ENCODE measurements at places on chromosomes 3 and 15. TPM values are rescaled to one million over a fixed set of nuclear protein-coding genes. Genes with fewer than 3 reads are reported as not detected.

The CERS3 gene
- polyA plus RNA-seq: 0.02 TPM

The PLCB2 gene
- 8.6 TPM for polyA plus RNA-seq

The DIS3L gene
- polyA plus RNA-seq: 19.6 TPM

The ZMYND10 gene
- 0.50 TPM for polyA plus RNA-seq

The CCDC12 gene
- 66.7 TPM for polyA plus RNA-seq

The TEX9 gene
- 4.5 TPM for polyA plus RNA-seq

The CFAP161 gene
- polyA plus RNA-seq: 0.15 TPM

The GNAT1 gene
- not detected for polyA plus RNA-seq

The MUC20 gene
- 5.3 TPM for polyA plus RNA-seq

The RARB gene
- polyA plus RNA-seq: 7.4 TPM

The GALNT15 gene
- 28.5 TPM for polyA plus RNA-seq

DNA sequence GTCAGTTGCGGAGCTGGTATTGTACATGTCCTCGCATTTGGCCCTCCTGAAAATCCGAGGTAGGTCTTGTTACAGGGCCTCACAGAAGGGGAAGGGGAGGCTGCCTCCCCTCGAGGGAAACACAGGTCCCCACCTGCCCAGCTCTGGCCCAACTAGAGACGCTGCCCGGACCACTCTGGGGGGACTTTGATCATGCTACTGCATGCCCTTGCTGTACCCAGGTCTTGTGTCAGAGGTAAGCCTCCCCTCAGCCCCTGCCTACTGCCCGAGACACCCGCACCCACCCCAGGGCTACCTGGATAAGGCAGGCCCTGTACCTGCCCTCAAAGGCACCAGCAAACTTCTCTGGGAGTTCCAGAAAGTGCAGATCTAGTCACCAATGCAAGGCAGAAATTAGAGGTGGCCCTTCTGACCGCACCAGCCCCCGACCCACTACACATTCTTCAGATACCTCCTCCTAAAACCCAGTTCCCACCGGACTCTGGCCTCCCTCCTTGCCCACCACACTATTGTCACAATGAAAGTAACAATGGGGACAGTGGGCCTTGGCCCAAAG, 981 bp upstream of the SCAP start:
- no peak for DNase-seq

GRCh38 chr15:62809115-62809967, 233.2 kb upstream of the TPM1 start:
- DNase-seq: no peak

DNA sequence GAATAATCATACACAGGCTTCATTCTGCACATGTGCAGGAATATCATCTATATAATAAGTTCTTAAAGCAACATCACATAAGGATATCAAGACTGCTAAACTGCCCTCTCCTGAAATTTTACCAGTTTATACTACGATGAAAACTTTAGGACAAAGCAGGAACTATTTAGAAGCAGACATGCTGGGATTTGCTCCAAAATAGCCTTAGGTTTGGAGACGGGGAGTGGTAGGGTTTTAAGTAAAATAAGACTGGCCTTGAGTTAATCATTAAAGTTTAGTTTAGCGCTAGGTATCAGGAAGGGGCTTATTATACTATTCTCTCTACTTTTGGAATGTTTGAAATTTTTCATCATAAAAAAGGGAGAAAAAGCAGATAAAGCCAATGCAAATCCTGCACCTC, 115.8 kb downstream of the SRGAP3 start:
- no peak for DNase-seq

DNA sequence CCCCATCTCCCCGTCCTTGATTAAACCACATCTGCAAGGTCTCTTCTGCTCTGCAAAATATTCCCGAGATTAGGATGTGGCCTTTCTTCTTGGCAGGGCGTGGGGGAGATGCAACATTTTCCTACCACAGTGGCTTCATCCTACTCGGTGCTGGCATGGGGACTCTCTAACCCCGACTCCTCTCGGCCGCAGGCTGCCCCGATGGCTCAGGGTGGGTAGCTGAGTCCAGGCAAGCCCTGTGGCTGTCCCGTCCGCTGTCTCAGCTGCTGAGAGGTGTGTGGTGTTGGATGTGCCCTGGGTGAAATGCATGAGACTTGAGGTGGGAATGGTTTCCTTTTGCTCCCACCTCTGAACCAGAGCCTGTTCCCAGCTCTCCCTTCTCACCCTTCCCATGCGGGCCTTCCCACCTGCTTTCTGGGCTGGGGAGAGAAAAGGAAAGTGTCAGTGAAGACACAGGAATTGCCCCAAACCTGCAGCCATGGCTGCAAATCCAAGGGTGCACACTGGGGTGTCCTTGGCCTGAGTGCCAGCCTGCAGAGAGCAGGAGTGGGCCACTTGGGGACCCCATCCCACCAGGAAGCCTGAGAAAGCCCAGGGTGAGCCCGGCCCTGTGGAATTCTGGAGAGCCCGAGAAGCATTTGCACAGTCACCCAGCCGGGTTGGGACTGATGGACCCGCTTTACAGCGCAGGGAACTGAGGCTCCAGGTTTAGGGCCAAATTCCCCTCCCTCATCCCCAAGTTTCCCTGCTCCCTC, 115.0 kb downstream of the FBLN2 start:
- DNase-seq: no peak

DNA sequence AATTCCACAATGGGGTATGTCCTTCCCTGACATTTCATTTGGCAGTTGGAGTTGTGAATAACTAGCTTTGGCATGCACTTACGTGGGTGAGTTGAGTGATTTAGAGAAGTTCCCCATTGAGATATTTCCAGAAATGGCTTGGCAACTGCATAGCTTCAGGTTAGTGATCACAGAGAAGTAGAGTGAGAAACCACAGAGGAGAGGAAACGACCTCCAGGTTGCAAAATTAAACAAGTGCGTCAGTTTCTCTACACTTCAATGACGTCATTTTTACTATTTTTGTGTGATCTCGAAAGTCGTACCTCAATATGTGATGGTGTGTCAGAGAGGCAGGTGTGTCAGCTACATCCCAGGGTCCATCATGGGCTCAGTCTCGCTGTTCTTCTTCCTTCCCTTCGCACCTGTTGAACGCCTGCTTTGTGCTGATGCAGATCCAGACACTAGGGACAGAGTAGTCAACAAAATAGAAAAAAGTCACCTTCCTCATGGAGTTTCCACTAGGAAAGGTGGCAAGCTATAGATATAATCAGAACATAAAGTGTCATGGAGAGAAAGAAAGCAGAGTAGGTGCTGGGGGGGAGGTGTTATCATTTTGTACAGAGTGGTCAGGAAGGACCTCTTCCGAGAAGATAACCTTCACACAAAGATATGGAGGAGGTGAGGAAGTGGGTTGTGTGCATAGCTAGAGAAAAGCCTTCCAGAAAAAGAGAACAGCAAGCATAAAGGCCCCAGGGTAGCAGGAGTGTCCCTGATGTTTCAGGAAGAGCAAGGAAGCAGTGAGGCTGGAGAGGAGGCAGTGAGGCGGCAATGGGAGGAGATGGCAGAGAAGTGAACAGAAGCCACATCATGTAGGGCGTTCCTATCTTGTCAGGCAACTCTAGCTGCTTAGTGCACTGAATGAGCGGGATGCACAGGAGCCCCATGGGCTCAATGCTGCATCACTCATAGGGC, 75.6 kb downstream of the MCTP2 start:
- no peak for DNase-seq

- no peak for DNase-seq
Measured at GRCh38 chr3:25094932-25095685, 333.0 kb upstream of the RARB start.

DNA sequence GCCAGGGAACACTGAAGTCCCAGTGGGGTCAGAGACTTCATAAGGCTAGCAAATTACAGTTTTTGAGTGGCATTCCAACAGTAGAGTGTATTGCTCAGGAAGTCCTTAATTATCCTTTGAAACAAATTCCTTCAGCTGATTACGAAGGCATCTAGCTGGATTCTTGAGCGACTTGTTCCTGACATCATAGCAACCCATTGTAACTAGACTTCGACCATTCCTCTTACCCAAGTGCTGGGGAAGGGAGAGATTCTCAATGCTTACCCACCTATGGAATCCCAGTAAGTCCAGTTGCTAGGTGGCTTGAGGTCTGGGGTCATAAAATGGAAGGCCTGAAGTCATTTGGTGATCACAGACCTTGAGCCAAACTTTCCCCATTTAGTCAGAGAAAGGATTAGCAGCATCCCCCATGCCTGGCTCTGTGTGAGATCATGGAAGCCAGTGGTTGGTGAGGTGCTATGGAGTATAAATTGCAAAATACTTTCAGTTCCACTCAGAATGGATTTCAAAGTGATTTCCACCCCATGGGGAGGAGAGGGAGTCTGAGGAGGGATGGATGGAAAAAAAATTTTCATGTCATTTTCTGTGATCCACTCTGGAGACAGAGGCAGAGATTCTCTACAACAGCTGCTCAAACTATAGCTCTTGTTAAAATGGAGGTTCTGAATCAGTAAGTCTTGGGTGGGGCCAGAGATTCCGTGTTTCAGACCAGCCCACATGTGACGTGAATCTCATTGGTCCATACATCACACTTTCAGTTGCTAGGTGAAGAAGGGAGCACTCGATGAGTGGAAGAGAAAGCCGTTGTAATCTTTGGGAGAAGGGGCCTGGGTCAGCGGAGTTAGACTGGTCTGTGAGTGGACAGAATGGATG, 45.7 kb downstream of the CD86 start:
- no peak for DNase-seq

- DNase-seq: no peak
Measured at GRCh38 chr3:125024817-125025216, 31.0 kb downstream of the HEG1 start.

GRCh38 chr3:166052440-166052839, 215.2 kb upstream of the BCHE start:
- no peak for DNase-seq

GRCh38 chr3:108099679-108100428, 9.0 kb upstream of the CD47 start:
- DNase-seq: no peak

GRCh38 chr3:53044371-53044710, 1.5 kb downstream of the SFMBT1 start:
- no peak for DNase-seq

DNA sequence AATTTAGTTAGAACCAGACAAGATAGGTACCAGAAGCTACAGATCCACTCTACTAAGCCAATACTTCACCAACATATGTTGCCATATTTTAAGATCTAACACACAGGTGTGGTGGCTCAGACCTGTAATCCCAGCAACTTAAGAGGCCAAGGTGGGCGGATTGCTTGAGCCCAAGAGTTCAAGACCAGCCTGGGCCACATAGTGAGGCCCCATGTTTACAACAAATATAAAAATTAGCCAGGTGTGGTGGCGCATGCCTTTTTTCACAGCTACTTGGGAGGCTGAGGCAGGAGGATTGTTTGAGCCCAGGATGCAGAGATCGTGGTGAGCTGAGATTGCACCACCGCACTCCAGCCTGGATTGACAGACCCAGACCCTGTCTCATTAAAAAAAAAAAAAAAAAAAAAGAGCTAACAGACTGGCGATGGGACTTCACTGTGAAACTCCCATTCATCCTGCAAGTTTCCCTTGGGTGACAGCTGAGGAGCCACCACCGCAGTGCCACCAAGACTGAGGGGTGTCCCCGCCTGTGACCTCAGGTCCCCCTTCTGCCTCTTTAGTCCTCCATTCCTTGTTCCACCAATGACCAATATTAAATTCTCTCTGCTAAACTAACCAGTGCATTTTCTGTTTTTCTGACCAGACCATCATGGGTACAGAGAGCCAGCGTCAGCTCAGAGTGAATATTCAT, 163.3 kb downstream of the OR4M2 start:
- no peak for DNase-seq

DNA sequence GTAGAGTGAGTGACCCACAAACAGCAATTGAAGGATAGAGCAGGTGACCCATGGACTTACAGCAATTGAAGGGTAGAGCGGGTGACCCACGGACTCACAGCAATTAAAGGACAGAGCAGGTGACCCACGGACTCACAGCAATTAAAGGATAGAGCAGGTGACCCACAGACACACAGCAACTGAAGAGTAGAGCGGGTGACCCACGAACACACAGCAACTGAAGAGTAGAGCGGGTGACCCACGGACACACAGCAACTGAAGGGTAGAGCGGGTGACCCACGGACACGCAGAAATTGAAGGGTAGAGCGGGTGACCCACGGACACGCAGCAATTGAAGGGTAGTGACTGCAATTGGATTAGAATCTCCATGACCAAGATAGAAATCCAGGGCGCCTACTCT, 9.8 kb upstream of the TNK2 start:
- DNase-seq: no peak

DNA sequence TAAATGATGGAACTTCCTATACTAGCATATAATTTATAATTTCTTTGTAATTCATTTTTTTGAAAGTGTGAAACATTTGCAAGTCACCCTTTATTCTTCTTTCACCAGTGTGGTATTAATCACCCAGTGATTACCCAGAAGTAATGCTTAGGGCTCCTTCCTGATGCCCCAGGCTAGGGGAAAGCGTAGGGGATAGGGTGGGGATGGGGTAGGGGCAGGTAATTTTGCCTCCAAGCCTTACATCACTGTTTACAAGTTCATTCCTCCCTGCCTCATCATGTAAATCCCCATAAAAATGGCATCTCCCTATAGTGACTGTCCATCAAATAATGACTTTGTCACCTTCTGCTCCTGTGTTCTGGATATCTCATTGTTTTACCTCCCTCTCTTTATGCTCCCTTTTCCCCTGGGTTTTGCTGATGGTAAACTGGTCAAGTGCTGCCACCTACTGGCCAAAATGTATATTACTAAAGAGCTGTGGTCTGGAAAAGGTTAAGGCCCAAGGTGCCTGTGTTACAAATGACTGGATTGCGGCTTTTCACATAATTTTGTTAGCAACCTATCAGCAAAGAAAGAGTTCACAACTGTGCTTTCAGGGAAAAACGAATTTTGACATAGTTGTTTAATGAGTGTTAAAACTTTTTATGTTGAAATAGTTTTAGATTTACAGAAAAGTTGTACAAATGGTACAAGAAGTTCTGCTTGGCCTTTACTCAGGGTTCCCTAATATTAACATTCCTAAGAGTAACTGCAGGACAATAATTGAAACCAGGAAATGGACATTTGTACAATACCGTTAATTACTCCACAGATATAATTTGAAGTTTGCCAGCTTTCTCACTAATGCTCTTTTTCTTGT, 54.7 kb downstream of the ONECUT1 start:
- DNase-seq: peak; percentile 38

GRCh38 chr3:61858054-61858453, 296.7 kb downstream of the PTPRG start:
- no peak for DNase-seq

DNA sequence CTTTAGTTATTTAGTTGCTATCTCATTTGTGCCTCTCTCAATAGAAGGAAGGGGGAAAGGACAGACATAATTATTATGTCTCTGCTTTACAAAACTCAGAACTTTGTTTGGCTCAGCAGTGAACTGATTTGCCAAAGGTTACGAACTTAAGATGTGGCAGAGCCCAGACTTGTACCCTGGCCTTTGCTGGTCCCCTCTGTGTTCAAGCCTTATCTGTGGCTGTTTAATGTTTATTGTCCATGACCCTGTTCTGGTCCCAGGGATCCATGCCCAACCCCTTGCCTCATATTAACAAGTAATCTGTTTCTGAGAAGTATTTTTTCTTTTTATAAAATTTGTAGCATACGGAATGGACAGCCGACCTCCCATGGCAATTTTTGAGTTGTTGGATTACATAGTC, 10.7 kb downstream of the SNAPC5 start:
- DNase-seq: no peak

DNA sequence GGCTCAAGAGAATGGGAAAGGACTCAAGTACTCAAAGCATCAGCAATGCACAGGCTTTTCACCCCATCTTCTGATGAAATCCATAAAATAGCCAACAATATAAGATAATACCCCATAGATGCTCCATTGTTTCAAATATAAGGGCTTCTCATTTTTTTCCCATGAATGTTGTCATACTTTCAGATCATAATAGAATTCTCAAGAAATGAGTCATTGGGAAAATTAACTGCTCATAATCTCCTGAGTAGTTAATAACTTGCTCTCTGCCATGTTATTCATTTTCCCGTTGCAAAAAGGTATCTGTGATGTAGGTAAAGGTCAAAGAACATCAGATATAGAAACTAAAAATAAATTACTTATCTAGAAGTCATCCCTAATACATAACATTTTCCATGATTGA, 121.9 kb downstream of the NSUN3 start:
- no peak for DNase-seq

Data from ovary (tissue), 10 donors.